ENCODE measurements at places on chromosomes 7 and 10.

DNA sequence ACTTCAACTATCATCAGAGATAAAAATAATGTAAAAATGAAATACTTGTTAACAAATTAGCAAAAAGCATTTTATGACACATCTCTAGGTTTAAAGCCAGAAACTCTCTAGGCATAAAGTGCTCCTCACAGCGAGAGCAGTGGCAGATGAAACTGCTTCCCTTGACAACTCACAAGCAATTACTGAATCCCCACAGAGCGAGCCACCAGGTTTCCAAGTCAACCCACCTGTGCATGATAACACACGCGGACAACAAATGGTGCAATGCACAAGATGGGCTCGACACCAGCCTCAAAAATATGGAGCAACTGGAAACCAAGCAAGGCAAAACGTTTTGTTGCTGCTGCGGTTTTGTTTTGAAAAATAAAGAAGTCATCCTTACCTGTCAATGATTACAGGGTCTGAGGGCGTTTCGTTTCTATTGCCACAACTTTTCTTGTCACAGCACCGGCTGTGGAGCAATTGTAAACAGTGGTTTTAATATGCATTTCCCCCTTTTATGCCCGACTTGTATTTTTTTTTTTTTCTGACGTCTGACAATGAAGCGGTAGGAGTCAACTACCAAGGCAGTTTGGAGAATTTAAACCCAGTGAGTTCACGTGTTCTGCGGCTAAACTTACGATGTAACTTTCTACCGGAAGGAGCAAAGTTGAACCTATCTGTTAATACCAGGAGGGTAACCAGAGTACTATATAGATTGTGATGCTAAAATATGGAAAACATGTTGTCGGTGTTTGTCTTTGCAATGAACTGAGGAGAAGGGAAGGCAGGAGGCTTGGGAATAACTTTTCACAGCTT lies 7.0 kb downstream of the EBF3 start:
- no peak for DNase-seq

DNA sequence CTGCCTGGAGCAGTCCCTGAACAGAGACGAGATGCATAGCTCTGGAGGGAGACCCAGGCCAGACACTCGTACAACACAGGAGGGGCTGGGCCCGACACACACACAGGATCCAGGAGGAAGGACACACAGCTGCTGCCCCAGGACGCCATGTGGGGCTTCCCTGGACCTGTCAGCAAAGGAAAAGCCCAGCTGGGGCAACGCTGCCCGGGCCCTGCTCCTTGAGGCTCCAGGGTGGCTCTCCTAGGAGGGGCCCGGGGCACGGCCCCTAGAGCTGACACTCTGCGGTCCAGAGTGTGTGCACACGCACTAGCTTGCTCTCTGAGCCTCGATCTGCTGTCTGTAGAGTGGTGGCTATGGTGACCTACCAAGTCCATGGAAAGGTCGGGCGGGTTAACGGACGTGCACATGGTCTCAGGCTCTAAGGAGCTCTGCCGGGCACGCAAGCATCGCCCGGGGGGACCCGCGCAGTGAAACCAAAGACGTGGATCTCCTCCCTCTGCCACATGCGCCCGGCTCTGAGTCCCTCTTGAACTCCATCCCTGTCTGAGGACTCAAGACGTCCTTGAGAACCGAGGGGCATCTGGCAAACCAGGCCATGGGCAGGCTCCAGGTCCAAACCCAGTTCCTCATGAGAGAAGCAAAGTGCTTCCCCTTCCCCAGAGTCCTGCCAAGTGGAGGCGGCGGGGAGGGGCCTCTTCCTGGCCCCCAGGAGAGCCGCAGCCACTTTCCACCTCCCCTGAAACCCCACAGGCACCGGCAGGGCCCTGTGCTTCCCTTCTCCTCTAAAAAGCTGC lies 279.0 kb downstream of the ELFN1 start:
- no peak for DNase-seq

DNA sequence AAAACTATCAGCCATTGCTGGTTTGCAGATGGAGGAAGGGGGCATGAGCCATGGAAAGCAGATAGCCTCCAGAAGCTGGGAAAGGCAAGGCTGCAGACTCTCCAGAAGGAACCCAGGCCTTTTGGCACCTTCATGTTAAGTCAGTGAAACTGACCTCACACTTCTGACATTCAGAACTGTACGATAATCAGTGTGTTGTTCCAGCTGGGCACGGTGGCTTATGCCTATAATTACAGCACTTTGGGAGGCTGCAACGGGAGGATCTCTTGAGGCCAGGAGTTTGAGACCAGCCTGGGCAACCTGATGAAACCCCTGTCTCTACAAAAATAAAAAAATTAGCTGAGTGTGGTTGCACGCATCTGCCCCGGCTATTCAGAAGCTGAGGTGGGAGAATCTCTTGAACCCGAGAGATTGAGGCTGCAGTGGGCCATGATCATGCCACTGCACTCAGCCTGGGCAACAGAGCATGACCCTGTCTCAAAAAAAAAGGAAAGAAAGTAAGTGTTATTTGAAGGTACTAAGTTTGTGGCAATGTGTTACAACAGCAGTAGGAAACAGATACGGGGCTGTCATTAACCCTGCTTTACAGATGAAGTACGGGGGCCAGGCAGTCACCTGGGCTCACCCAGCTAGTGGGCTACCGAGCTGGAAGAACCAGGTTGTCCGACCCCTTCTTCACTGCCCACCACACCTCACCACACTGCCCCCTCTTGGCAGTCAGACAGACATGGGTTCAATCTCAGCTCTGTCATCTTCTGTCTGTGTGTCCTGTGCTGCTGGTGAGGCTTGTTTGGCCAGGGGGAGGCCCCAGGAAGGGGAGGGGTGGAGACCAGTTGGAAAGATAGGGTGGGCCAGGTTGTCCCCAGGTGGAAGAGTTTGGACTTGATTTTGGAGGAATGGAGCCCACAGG lies 18.3 kb downstream of the CHST3 start:
- no peak for DNase-seq

DNA sequence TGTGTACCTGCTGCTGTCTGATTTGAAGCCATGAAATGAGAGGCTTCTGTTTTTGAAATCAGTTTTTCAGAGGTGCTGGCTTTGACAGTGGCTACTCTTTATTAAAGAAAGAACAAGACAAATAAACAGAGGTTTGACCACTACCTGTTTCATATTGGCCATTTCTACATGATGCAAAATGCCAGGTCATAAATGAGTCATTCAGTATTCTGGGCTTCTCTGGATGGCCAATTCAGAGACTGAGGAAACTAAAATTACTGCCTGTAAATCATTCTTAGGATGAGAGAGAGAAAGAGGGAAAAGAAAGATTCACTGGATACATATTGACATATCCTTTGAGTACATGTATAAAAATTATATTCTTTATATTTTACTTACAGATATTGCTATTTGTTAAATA lies 303.3 kb upstream of the ETV1 start:
- DNase-seq = no peak

GRCh38 chr7:117319181-117319580 lies 3.7 kb downstream of the WNT2 start:
- no peak for DNase-seq

DNA sequence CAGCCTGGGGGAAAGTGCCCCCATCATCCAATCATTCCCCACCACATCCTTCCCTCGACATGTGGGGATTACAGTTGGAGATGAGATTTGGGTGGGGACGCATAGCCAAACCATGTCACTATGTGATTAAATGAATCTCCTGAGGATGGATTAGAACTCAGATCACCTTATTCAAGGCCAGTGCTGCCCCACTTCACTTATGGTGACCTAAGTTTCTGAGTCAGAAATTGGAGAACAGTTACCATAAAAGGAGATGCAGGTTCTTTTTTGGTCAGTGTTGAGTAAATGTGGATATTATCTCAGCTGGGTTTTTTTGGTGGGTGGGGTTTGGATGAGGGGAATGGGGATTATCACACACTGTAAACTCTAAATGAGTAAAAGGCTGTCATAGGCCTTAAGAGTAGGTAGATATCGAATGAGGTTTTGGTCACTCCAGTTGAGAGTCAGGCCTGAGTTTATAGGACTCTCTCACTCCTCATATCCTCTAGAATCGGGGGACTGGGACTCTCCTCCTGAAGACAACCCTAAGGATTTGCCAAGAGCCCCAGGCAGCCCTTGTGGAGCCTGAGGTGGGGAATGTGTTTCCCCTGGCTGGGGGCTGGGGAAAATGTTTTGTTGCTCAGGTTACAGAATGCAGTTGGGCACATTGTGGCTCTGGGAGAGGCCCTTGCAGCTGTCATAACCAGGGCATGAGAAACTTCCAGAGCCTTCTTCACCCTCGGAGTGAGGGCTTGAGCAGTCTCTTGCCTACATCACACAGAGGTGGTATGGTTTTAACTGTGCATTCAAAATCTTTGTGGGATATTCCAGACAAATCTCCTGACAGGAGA lies 213.0 kb downstream of the BAMBI start:
- no peak for DNase-seq

DNA sequence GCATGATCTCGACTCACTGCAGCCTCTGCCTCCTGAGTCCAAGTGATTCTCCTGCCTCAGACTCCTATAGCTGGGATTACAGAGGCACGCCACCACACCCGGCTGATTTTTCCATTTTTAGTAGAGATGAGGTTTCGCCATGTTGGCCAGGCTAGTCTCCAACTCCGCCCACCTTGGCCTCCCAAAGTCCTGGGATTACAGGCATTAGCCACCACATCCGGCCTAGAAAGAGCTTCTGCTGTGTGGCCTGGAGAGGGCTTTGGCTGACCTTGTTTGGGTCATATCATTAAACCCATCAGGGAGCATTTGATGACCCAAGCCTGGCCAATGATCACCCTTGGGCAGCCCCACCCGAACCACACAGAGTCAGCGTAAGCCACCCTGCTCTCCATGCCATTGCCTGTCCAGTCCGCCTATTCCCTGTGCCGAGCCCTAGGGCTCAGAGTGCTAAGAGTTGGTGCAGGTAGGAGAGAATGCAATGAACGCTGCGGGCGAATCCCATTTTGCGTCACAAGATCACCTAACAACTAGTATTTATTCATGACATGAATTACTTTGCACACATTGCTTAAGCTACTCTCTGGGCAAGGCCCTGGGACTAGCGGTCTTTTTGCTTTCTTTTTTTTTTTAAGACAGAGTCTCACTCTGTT lies 22.3 kb upstream of the GDI2 start:
- DNase-seq = no peak

DNA sequence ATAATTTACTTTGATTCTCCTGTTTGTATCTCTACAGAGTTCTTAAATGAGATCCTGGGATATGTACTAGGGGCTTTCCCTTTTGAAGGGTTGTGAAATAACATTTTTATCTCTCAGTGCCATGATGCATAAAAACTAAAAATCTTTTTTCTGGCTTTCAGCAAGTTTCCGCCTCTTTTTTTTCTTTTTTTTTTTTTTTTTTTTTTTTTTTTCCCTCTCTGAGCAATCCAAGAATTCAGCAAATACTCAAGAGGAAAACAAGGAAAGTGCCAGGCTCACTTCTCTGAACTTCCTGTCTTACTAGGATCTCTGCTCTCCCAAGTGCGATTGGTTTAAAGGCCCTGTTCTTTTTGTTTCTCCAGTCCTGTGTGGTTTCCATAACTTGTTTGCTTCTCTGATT lies 79.9 kb downstream of the HYCC1 start:
- DNase-seq = no peak

DNA sequence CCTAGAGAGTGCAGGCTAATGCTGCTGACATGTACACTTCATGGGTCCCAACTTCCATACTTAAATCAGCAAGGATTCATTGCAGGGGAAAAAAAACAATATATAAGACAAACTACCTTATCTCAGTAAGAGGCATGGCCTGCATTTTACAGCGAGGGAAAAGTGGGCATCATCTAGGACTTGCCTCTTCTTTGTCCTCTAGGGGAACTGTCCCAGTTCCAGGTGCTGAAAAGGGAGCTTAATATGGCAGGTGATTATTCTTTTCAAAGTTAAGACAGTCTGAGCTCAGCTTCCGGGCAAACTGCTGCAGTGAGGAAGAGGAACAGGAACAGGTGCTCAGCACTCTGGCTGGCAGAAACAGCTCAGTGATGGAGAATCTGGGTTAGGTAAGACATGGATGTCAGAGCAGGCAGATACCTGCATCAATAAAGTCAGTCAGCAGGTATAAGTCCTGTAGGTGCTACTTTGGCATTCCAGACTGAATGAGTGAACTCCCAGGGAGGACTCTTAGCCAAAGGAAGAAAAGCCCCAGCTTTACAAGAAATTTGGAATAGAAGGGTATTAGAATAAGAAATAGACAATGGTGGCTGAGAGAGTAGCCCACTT lies 147.2 kb downstream of the TMEM178B start:
- peak; percentile 38 for DNase-seq

- no peak for DNase-seq
These were observed 82.9 kb downstream of the NPY start for GRCh38 chr7:24366876-24367275.

GRCh38 chr10:47438857-47439474 lies 44.9 kb downstream of the ANXA8 start:
- peak; percentile 57 for DNase-seq

- DNase-seq = no peak
These were observed 137.0 kb upstream of the RET start for GRCh38 chr10:42939685-42940366.

DNA sequence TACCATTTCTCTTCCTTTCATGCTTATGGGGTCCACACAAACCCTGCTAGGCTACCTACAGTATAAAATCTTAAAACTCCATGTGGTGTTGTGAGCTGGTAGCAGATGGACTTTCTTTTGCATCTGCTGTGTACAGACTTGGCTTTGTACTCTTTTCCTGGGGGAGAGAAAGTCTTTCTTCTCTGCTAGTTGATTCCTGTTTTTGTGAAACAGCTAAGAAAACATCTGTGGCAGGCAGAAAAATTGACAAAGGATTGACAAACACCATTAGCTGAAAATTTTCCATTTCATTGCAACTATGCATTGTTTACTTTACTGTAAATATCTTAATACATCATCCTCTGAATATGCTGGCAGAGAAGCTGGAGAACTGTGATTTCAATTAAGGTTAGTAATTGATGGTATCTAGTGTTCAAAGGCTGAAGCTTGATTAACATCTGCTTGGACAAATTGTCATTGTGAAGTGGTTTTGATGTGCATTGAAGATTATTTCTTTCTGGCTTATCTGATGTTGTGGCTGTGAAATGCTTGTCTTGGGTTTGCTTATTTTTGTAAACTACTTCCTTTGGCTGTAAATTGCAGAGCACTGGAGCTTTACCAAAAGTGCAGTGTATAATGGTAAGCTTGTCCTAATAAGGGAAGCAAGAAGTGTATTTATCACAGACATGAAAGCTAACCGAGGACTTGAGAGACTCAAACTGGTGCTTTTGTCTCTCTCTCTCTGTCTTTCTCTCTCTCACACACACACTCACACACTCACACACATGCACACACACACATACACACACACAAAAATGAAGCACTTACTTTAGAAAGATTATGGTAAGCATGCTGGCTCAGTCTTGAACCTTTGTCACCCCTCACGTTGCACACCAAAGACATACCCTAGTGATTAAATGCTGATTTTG lies at the start of gene FOXP2:
Gene FOXP2 (plus strand): TSS at position 660 of the 908 bp plus-strand sequence. CDS start 11,697 bp downstream, outside the sequence.
- no peak for DNase-seq

- no peak for DNase-seq
These were observed 175.2 kb upstream of the PPP2R2D start for GRCh38 chr10:131725581-131726069.

GRCh38 chr7:14858410-14858809 lies 44.1 kb downstream of the DGKB start:
- DNase-seq = no peak

DNA sequence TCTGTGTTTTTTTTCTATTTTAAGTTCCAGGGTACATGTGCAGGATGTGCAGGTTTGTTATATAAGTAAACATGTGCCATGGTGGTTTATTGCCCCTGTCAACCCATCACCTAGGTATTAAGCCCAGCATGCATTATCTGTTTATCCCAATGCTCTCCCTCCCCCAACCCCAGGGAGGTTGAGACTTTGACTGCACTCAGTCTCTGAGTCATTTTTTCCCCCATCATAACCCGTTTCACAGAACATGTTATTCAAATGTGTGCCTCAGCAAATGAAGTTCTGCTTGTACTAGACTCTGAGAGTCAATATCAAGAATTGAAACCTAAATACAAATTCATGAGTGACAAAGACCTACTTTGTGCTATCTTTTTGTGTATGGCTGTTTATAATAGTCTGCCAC lies 70.0 kb upstream of the CYP26C1 start:
- no peak for DNase-seq
